T-cell (primary cell): ENCODE measurements at places on chromosomes 3 and 15. TPM values are rescaled to one million over a fixed set of nuclear protein-coding genes. Genes with fewer than 3 reads are reported as not detected.

DNA sequence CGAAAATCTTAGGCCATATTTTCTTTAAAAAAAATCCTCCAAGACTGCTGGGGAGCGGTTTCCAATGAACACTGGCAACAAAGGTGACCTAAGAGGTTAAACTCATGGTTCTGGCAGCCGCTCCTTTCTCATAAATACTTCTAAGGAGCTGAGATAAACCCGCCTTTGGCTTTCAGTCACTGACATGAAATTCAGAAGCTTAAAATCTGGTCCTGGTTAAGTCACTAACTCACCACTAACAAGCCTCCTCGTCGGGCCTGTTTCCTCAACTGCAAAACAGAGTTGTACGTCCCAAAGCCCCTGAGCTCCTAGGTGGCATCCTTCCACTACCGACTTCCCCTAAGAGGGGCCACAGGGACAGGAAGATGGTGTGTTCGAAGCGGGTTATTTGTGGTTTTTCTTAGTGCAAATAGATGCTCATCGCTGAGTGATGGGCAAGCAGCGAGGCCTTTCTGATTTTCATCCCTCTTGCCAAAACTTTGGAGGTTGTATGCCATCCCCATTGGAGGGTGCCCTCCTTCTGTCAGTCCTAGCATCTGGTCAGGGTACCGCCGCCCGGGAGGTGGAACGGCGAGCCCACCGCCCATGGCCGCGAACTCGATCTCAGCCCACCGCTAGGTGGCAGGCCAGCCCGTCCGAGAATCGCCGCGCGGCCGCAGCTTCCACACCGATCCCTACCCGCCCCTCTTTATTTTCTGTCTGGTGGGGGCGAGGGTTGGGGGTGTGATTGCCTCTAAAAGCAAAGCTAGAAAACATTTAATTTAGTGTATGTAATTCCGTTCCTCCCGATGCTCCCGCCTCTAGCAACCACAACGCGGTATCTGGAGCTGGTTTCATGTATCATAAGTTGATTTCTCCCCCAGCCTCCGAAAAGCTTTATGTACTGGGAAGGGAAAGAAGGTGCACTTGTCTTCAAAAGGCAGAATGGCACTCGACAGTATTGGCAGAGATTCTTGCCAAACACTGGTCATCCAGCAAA, 4.6 kb downstream of the BCL6 start:
- DNase-seq = peak; percentile 69

DNA sequence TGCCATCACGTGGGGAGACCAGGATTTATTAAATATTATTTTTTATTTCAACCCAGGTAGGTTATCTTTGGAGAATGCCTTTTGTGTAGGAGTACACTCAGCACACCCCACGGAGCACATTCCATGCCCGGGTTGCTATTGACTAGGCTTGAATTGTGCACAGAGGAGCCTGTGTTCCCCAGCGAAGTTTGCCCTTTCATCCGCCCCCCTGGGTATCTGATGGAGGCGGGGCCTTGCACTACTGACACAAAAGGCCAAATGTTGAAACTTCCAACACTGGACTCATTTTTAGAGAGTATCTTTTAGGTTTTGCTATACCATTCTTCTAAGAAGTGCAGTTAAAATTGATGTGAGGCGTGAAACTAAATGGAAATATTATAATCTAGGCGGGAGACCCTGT, 39.3 kb upstream of the PPP4R2 start:
- no peak for DNase-seq

- no peak for DNase-seq
Measured at GRCh38 chr3:17865631-17866030, 123.2 kb upstream of the TBC1D5 start.

The ZNF385D gene
- total RNA-seq = 0.03 TPM

GRCh38 chr3:108062051-108062450, 28.8 kb downstream of the CD47 start:
- DNase-seq = no peak

GRCh38 chr3:171398343-171398742, 61.9 kb downstream of the TNIK start:
- DNase-seq = no peak

DNA sequence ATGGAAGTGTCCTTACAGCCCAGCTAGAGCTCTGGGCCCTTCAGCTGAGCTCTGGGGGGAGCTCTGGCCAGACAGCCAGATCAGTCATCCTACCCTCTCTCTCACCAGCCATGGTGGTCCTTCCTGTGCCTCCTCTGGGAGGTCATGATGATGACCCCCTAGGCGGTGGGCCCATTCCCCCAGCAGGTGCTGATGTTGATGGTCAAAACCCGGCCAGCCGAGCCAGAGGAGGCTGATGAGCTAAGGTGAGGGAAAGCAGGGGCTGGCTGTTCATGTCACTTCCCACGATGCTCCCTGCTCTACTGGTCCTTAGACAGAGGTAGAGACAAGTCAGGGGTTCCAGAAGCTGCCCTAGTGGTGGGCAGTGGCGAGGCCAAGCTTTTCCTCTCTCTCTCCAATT, 35.0 kb downstream of the GRAMD2A start:
- no peak for DNase-seq

GRCh38 chr3:32220006-32220405, 18.5 kb upstream of the CMTM8 start:
- DNase-seq = no peak

DNA sequence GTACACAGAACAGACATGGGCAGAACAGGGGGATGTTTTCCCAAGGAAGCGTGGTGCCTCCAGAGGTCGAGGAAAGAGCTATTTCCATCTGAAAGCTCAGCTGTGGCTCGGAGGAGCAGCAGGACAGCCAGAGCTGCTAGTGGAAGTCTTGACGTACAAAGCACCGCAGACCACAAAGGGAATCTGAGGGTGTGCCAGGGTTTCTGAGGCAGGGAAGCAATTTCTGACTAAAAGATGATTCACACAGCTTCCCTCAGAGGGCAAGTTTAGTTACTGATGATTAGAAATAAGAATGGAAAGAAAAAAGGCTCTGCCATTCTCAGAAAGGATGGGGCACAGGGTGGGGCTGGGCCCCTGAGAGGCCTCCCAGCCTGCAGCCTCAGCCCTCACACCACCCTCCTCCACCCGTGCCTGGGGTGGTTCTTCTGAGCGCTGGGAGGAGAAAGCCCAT, 45.8 kb upstream of the SEC13 start:
- DNase-seq = no peak

The RUBCN gene
- total RNA-seq = 64.7 TPM

DNA sequence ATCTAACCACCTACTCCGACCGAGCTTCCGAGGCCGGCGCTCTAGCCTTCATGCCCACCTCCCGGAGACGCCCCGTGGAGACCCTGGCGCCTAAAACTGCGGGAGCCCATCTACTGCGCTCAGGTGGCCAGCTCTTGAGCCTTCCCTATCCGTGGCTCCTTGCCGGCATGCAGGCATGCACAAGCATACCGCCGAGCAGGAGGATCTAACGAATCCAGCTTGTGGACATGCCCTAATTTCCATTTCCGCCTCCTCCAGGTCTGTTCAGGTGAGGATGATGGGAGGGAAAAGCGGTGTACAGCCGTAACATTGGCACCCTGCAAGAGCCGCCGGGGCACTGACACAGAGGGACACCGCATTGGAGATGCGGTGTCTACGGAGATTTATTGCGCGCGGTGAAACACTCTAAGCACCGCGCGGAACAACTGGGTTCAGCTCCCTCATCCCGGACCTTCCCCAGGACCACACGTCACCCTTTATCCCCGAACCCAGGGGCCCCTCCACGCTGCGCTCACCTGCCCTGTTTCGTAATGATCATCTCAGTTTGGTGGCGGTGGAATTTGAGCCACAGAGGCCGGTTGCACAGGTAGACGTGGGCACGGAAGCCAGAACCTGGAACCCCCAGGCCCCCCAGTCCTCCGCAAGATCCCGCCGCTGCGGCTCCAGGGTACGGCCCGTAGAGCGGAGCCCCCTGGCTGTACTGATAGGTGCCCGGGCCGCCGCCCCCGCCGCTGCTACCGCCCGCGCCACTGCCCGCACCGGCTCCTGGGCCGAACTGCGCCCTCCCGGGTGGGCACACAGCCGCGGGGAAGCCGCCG, 1.0 kb downstream of the EOMES start:
- peak; percentile 7 for DNase-seq

DNA sequence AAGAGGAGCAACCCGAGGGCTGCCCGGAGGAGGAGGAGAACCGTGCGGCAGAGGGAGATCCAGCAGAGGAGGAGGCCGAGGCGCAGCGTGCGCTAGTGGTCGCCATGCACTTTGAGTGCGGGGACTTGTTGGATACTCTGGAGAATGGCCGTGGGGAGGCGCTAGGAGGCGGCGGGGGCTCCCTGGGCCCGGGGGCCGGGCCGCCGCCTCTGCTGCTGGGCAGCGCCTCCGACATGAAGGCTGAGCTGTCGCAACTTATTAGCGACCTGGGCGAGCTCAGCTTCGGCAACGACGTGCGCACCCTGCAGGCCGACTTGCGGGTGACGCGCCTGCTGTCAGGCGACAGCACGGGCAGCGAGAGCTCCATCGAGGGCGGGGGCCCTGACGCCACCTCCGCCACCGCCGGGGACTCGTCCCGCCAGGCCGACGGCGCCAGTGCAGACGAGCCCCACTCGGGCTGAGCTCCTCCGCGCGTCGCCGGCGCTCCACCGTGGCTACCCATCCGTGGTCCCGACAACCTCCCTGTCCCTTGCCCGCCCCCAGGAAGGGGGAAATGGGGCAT, 2.0 kb downstream of the FAM43A start:
- peak; percentile 61 for DNase-seq

The TUSC7 gene
- not detected for total RNA-seq

GRCh38 chr3:193764959-193765358, 172.0 kb downstream of the OPA1 start:
- no peak for DNase-seq

DNA sequence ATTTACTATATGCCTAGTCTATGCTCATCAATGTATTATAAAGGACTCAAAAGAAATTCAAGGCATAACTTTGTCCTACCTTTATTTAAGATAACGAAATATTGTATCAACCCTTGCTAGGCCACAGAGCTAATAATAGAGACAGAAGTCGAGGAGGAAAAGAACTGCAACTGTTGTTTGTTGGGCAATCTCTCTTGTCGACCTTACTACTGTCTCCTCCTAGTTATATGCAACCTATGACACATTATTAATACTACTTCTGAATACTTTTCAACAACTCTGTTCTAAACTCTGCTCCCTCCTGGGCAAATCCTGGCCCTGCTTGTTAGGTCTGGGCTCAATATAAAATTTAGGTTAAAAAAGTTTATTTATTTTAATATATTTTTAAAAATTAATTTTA, 24.6 kb downstream of the SPPL2A start:
- DNase-seq = no peak

The HIGD2B gene
- 0.33 TPM for total RNA-seq

GRCh38 chr3:27253391-27253790, 115.8 kb downstream of the NEK10 start:
- DNase-seq = no peak

- DNase-seq = no peak
Measured at GRCh38 chr15:45126535-45127158, 3.0 kb downstream of the DUOXA1 start.

The EPHA3 gene
- not detected for total RNA-seq
